ENCODE measurements at places on chromosomes 3 and 15.

DNA sequence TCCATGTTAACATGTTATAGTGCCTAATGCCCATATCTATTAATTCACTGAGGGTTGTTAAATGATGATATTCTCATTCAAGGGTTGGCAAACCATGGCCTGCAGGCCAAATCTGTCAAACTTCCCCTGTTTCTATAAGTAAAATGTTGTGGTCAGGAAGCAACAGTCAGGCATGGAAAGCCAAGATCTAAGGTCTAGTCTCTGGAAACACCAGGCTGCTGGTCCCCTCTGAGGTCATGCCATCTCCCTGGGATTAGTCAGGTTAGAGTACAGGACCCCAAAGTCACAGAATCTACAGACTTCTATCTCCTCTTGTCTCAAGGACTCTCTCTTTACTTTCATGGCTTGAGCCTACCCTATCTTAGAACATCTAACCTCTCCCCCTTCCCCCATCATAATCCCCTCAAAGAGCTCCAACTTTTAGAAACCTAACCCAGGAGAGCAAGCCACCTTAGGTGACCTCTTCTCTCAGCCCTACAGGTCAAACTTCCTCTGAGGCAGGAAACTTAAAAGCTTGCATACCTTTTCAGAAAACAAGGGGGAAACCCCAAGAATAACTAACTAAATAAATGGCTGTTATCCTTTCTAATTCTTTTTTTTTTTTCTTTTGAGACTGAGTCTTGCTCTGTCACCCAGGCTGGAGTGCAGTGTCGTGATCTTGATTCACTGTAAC, 15.3 kb upstream of the HERC1 start:
- no peak for DNase-seq

GRCh38 chr15:101390060-101390459, 95.0 kb upstream of the SNRPA1 start:
- no peak for DNase-seq

DNA sequence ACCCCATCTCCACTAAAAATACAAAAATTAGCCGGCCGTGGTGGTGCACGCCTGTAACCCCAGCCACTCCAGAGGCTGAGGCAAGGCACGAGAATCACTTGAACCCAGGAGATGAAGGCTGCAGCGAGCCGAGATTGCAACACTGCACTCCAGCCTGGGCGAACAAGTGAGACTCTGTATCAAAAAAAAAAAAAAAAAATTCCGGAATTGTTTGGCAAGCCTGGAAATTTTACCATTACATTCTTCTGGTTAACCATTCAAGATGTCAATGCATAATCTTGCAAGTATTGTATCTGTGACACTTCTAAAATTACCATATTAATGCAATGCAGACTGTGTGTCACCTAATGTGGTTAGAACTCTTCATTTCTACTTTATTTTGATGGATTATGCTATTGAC, 67.0 kb downstream of the CSNK1G1 start:
- DNase-seq = no peak

DNA sequence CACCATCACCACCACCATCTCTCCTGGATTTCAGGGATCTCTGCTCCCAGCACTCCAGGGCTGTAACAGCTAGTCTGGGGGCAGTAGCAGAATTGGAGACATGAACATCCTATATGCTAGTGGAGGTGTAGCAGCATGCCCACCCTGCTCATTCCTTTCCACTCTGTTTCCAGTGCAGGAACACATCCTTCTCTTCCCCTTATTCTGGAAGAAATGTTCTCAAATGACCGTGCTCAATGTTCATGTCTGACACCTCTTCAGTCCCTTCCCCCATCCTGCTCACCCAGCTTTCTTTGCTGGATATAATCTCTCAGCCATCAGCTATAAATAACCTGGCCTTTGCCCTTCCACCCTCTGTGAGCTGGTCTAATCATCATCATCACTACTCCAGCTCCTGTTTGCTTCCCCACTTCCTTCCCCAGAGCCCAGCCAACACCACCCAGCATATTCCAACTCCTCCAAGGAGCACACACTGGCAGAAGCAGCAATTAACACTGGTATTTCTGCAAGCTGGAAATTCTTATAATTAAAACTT, 31.1 kb downstream of the DCLK3 start:
- no peak for DNase-seq

- no peak for DNase-seq
Observed at GRCh38 chr15:53536479-53537120, 222.9 kb downstream of the WDR72 start.

DNA sequence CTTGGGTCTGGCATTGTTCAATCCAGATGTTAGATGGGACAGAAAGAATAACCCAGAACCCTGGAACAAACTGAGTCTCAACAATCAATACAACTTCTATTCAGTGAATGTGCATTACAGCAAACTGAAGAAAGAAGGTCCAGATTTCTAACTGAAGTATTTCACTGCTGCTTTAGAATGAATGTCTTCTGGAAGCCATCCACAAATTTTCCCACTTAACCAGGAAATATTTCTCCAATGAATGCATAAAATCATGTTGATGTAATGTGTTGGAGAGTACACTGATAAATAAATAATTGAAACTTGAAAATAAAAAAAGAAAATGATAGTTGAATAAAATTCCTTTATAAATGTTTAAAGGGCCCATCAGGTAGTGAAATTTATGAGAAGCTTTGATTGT, 658.6 kb downstream of the ZBBX start:
- no peak for DNase-seq

- no peak for DNase-seq
Observed at GRCh38 chr15:96693515-96693914, 363.0 kb downstream of the NR2F2 start.

DNA sequence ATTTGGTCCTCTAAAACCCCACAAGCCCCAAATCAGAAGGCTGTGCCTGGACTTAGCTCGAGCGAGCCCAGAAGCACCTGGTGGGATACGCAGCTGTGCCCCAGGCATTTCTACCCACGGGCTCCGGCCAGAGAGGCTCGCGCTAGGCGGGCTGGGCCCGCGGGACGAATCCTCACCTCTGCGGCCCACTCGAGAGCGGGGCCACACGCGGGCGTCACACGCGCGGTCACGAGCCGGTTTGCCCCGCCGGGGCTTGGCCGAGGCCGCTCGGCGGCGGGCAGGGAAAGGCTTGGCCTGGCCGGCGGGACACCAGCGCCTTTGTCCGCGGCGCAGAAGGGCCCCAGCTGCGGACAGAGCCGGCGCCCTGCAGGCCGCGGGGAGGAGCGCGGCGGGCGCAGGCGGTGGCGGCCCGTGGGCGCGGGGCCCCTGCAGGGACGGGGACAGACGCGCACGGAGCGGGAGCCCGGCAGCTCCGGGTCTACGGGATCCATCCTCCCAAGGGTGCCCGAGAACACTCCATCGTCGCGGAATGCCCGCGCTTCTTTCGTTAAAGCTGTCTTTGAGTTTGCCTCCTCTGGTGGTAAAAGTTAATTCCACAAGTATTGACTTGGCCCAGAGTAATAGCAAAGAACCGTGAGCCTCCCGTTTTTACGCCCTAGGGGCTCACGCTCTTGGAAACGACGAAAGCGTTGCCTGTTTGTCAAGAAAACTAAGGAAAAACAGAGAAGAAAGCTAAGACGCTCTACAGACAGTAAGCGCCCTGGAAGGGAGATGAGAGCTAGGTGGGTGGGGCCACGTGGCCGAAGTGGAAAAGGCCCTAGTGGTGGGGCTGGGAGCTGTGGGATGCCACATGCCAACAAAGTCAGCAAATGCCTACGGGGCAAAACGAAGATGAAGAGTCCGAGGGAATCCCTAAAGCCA, 26.4 kb downstream of the TYRO3 start:
- DNase-seq = no peak

DNA sequence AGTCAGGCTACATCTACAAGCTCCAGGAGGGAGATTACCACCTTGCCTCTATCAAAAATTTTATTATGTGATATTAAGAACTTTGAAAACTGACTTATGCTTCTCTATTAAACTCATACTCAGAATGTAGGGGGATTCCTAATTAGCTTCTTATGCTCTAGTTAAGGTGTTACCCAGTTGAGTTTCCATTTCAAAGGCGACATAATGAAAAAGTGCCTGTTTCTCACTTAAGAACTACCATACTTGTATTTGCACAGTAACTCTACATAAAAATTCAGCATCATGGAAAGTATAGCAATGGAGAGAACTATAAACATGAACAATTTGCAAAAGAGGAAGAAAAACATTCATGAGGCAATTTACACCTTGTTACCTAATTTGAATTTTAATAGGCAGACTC, 739.1 kb downstream of the ZPLD1 start:
- no peak for DNase-seq

- no peak for DNase-seq
Observed at GRCh38 chr3:138136201-138136600, 4.0 kb upstream of the A4GNT start.

GRCh38 chr3:152621006-152621868, 213.7 kb upstream of the P2RY1 start:
- no peak for DNase-seq

GRCh38 chr15:77239882-77240608, 169.1 kb upstream of the TSPAN3 start:
- no peak for DNase-seq

DNA sequence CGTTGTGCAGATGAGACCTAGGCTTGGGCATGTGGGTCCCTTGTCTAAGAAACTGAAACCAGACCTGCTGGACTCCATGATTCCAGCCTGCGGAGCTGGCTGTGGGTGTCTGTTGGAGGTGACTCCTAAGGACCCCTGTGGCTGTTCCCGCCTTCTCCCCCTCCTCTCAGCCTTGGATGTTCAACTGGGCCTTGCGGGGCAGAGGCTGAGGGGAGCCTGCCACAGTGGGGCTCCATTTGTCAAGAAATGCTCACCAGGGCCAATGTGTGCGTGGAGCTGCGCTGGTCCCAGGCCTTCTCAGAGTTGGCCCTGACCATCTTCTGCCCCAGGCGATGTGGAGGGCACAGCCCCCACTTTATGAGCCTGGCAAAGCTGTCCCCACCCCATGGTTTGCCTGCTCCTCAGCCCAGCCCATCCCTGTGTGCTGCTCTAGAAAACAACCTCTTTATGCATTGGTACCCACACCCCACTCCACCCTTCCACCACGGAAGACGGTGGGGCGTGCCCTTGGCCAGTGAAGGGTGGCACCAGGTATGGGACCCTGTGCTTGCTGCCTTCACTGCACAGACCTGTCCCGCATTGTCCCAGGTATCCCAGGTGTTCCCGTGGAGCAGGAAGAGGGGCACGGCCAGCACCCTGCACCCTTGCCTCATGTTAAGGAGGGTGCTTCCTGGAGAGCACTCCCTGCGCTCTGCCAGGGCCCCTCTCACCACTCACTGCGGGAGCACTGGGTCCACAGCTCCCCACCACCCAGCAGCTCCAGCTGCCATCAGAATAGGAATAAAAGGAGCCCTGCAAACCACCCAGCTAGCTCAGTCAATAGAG, 7.9 kb downstream of the MESP2 start:
- DNase-seq = no peak

DNA sequence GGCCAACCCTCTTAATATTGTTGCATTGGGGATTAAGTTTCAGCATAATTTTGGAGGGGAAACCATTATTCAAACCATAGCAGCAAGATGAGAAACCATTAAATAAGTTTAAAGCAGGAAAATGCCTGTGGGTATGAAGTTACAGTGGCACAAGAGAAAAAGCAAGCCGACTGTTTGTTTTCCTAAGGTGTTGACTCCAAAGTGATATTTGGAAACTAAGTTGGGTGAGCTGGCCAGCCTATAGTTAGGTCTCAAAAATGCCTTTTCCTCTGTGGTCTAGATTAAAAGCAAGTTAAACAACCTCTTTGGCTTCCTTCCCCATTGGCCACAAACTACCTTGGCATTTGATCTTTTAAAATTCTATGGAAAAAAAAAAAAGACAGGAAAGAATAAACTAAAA, 419.8 kb upstream of the AZI2 start:
- no peak for DNase-seq

DNA sequence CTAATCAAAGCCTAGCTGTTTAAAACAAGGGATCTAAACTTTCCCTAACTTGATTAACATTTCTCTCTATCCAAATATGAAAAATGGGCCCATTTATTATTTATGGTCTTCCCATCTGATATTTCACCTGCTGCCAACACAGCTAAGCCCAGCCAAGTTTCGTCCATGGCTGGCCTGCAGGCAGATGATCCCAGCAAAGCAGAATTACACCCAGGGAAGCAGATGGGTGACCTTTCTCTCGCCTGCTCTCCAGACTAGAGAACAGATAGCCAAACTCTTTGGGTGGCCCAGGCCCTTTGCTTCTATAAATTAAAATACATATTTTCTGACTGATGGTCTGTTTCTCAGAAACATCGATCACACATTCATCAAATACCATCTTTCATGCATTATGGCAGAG, 1038.8 kb downstream of the AGBL1 start:
- no peak for DNase-seq

- DNase-seq = no peak
Observed at GRCh38 chr3:50525987-50526386, 22.6 kb upstream of the CACNA2D2 start.

GRCh38 chr15:96585484-96586386, 255.2 kb downstream of the NR2F2 start:
- no peak for DNase-seq

DNA sequence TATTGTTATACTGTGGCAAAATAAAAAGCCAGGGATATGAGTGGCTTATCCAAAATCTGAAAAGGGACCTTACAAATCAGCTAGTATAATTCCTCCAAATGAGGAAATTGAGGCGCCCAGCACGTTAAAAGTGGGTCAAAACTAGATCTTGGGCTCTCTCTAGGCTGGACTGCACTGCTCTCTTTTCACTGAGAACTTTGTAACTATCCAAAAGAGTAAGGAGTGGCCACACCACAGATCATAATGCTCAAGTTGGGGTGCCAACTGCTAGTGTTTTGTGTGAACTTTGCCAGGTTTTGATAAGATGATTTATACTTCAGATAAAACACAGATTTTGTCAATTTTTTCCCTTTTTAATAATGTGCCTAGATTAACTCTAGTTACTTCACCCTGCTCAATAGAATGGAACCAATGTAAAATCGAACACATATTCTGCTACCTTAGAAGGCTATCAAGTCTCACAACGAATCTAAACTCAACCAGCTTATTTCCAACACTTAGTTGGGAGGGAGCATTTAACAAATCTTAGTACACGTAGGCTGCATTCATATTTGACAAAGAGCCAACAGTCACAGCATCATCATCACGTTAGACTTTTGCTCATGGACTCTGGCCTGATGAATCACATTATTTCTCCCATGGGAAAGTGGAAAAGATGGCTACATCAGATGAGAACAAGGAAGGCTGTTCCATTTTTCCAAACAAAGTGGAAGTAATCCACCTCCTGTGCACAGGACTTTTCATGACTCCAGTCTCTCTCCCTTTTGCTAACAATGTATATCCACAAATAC, 64.4 kb downstream of the ABI3BP start:
- DNase-seq = no peak
